ENCODE measurements at places on chromosomes 12 and 14.

- DNase-seq = no peak
Measured at GRCh38 chr12:111390910-111391309, 14.8 kb upstream of the SH2B3 start.

GRCh38 chr14:21498540-21499526 lies 12.3 kb downstream of the METTL3 start:
- peak; percentile 50 for DNase-seq

DNA sequence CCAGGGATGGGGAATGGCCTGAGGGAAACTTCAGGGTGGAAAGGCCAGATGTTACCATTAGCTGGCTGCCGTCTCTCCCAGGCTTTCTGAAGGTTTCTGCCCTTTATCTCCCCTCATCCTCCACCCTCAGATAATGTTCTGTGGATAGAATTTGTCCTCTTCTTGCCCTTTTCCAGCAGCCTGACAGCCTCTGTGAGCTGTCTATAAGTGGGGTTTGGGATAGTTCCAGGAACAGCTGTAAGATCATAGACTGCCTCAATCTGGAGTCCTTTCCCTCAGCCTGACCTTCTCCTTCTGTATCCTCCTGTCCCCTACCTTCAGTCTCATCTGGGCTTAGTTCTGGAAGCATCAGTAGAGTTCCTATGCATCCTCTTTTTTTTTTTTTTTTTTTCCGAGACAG lies 2.8 kb upstream of the RND1 start:
- no peak for DNase-seq

DNA sequence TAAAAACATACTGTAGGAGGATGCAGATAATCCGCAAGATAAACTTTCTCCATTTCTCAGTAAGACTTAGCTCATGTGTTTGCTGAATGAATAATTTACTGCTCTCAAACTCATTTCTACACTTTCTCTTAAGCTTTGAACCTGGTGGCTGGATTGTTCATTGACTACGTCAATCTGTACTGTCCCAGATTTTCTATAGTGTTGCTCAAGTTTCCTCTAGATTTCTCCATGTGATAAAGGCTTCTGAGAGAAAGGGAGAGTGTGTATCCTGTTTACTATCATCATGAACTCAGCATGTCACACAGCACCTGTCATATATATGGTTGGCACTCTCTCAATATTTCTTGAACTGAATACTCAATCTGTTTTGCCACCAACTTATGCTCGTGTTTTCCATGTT lies 518.0 kb upstream of the TBX3 start:
- no peak for DNase-seq

DNA sequence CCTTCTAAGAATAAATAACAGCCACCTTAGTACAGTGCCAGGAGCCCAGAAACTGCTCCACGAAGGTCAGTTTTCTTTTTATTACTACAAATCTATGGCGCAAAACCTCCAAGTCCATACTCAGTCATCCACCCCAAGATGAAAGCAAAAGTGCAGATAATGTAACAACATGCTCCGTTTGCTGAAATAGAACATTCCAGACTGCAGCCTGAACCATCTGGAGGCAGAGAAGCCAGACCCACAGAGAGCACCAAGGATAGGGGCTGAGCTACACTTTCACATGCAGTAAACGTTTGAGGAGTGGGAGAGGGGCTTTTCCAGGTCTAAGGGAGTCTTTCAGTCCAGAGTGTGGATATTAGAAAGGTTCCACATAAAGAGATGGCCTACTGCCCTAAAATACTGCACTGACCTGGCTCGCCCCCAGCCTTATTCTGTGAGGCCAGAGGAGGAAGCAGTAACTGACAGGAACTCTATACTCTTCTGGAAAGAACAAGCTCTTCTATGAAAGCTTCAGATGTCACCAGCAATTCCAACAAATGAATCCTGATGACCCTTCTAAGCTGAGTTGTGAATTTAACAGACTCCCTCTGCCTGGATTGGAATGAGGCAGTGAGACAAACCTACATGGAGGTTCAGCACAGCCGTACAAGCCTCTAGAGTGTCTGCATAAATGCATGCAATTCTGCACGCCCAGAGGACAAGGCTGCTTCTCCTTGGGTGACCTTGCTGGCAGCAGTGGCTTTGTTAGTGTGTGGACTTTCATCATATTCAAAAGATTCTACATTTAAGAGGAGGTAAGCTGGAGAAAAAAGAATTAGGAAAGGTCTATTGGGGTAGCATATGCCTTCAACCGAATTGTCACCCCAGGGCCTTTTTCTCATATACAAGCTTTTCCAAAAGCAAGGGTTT lies 153.9 kb upstream of the EGLN3 start:
- no peak for DNase-seq

- peak; percentile 89 for DNase-seq
Measured at GRCh38 chr14:75147423-75148071, 20.7 kb upstream of the NEK9 start.

GRCh38 chr14:28406196-28406595 lies 360.4 kb upstream of the FOXG1 start:
- DNase-seq = peak; percentile 77

DNA sequence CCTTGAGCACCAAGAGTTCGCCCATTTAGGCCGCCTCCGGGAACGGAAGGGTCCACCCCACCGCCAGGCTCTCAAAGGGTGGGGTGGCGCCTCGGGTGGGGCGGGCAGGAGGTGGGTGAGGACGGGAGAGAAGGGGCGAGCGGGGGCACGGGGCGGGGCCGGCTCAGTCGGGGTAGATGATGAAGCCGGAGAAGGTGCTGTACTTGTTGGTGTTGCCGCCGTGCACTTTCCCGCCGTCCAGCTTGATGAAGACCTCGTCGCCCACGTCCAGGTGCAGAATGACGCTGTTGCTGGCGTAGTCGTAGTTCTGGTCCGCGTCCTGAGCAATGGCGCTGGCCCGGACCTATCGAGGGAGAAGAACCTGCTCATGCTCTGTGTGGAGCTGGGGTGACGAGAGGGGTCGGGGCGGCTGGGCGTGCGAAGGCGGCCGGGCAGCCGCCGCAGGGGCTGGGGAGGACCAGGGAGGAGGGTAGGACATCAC lies 4.1 kb downstream of the C1QL4 start:
- DNase-seq = no peak

- DNase-seq = no peak
Measured at GRCh38 chr12:124929649-124930419, 15.4 kb upstream of the UBC start.
